Activated T-cell treated with anti-CD3 and anti-CD28 coated beads, Interleukin-2, amount 50 U/mL, for 4 hours (primary cell): ENCODE measurements at places on chromosomes 16 and 17. TPM values are rescaled to one million over a fixed set of nuclear protein-coding genes. Genes with fewer than 3 reads are reported as not detected.

- DNase-seq = no peak
These were observed 12.1 kb downstream of the THRA start for GRCh38 chr17:40074871-40075200.

GRCh38 chr17:71502443-71502842 is 618.4 kb upstream of the SOX9 start:
- DNase-seq = no peak

GRCh38 chr17:48460052-48460451 is 30.0 kb upstream of the SKAP1 start:
- no peak for DNase-seq

DNA sequence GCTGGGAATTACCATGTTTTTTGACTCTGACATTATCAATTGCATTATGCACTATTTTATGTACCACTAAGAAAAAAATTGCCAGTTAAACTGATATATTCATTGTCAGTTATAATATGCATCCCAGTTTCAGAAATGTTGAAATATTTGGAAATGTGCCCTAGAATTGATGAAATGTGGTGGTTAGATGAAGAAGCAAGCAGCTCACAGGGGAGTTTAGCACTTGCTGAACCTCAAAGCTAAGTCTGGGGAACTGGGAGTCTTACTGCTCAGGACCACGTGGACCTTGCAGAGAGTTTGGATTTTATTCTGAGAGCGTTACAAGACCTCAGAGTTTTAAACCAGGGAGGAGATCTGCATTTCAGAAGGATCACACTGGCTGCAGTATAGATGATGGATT is 67.9 kb downstream of the TNRC6C start:
- no peak for DNase-seq

Gene PAQR4
- 17.4 TPM for total RNA-seq

DNA sequence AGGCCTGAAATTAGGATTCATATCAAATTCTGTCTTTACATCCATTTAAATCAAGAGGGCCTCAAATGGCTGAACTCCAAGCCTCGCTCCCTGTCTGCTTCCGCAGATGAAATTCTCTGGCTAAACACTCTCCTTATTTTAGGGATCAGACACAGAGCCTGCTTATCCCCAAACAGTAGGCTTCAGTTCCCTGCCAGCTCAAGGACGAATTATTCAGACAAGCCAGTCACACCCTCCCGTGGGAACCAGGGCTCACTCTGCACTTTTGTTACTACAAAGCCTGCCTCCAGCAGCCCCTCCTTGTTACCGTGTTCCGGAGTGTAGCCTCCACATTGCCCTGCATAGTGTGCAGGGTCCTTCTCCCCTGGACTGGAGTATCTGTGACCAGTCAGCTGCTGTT is 46.6 kb upstream of the LCMT1 start:
- no peak for DNase-seq

GRCh38 chr16:68233835-68234187 is 2.1 kb downstream of the ESRP2 start:
- DNase-seq = no peak

- DNase-seq = no peak
These were observed 14.2 kb upstream of the CCL1 start for GRCh38 chr17:34377078-34377823.

DNA sequence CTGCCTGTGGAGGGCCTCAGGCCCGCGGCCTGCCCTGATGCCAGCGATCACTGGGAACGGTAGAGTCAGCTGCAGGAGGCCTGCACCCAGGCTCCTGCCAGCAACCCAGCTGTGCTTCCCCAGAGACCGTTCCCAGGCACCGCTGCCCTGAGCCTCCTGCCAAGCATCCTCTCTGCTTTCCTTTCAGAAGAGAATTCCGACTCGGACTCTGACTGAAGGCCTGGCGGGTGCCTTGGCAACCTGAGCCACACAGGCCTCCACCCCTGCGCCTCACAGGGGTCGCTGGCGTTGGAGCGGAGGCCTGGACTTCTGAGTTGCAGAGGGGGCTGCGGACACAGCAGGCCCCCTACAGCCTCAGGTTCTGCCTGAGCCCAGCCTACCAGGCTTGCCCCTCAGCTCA is 7.9 kb downstream of the CMTM3 start:
- no peak for DNase-seq

DNA sequence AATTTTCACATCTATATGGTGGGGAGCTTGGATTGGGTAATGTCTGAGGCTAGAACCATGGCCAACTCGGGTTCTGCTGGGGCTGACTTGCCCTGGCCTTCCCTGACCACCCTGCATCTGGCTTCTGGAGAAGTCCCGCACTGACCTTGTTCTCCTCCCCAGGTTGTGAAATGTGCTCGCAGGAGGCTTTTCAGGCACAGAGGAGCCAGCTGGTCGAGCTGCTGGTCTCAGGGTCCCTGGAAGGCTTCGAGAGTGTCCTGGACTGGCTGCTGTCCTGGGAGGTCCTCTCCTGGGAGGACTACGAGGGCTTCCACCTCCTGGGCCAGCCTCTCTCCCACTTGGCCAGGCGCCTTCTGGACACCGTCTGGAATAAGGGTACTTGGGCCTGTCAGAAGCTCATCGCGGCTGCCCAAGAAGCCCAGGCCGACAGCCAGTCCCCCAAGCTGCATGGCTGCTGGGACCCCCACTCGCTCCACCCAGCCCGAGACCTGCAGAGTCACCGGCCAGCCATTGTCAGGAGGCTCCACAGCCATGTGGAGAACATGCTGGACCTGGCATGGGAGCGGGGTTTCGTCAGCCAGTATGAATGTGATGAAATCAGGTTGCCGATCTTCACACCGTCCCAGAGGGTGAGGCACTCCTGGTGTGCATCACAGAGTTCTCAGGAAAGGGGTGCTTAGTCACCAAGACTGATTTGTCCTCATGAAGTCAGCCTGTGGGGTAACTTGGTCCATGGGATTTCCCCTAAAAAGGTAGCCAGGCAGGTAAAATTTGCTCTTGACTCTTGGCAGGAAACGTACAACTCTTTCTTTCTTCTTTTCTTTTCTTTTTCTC is 6.1 kb downstream of the NOD2 start:
- peak; percentile 60 for DNase-seq

GRCh38 chr17:73315471-73315870 is 3.7 kb upstream of the CDC42EP4 start:
- no peak for DNase-seq

GRCh38 chr17:4506892-4507291 is 8.2 kb downstream of the SPNS2 start:
- DNase-seq = no peak

Gene ITGAD
- not detected for total RNA-seq

Gene GAS2L2
- not detected for total RNA-seq

Gene TBC1D3I
- not detected for total RNA-seq

Gene SKAP1
- total RNA-seq = 25.8 TPM
